ENCODE measurements at places on chromosomes 16 and 17.
A peak's percentile ranks its signal among the peaks of the same experiment; 100 is the strongest.

DNA sequence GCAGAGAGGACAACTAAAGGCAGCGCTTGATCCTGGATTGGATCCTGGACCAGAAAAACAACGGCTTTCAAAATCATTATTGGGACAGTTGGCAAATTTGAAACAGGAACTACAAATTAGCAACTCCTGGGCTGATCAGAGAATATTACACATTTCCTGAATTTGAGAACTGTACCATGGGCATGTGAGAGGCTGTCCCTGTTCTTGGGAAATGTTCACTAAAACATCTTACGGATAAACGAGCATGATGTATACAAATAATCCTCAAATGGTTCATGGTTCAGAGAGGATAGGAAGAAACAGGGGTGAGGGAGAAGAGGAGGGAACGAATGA is 2.3 kb upstream of the ITGAE start:
- no peak for ATAC-seq

DNA sequence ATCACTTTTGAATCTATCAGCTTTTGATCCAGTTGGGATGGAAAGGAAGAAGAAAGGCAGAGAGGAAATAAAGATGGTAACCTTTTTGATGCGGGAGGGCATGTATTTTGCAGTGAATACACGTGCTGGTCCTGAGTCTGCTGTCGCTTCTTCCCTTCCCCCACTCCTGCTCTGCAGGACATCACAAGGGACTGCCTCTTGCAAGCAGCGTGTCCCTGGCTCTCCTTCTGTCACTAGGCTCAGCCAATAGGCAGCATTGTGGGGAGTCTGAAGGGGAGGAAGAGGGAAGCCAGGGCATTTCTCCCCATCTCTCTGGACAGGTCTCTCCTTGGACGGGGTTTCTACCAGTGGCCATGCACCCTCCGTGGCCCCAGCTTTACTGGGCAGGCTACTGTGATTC is 15.7 kb upstream of the WFDC1 start:
- no peak for ATAC-seq

DNA sequence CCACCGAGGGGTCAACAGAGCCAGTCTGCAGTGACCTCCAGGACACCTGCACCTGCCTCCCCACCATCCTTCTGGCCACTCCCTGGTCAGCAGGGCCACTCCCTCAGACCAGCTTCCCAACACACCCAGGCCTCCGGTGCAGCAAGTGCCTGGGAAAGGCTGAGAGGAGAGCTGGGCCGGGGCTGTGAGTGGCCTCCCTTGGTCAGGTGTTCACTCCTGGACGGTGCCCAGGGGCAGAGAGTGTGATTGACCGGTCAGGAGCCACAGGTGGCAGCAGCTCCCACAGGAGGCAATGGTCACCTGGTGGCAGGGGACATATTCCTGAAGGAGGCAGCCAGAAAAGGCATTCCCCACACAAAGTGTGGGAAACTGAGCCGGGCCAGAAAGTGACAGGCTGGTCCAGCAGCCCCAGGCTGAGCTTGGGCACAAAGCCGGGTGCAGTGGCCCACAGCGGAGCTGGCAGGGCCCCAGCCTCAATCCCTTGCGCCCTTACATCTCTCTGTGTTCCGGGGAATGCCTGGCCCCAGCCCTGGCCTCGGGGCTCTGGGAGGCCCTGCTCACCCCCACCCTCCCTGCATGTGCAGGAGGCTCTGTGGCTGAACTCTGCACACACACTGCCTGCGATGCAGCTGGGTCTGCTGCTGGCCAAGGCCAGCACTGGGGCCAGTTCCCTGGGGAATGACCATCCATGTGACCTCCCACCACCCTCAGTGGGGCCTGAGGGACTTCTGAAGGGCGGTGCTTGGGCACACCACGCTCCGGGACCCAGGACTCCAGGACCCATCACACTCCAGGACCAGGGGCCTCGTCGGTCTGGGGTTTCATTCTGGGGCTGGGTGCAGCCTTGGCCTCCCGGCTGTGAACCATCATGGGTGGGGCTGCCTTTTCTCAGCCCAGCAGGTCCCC is 1.2 kb upstream of the C17orf99 start:
- peak; percentile 14 for ATAC-seq

GRCh38 chr17:38742411-38743308 is 5.5 kb downstream of the PCGF2 start:
- peak; percentile 77 for ATAC-seq

DNA sequence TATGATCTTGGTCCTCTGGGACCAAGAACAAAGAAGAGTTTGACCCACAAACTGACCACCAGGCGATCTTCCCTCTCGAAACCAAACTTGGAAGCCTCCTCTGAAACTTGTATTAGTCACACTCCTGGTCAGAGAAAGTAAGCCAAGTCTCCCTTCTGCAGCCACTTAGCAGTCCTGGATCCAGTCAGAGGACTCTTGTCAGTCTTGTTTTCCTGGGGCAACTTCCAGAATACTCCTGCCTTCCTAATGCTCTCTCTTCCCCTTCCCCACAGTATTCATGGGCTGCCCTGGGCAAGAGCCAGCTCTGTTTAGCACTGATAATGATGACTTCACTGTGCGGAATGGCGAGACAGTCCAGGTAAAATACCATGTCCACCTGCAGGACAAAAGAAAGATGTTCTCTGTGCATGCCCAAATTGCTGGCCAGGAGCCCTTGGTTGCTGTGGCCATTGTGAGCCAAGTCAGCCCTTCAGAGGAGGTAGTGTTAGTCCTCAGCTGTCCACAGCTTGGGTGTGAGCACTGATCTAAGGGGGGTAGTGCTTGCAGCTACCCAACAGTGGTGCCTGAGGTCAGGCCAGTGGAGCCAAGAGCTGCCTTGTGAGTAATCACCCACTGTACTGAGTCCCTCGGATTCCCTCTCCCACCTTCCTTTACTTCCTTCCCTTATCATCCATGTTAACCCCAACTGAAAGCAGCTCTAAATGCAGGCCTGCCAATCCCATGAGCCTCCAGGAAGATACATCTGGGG is 31.2 kb downstream of the CDH3 start:
- no peak for ATAC-seq

DNA sequence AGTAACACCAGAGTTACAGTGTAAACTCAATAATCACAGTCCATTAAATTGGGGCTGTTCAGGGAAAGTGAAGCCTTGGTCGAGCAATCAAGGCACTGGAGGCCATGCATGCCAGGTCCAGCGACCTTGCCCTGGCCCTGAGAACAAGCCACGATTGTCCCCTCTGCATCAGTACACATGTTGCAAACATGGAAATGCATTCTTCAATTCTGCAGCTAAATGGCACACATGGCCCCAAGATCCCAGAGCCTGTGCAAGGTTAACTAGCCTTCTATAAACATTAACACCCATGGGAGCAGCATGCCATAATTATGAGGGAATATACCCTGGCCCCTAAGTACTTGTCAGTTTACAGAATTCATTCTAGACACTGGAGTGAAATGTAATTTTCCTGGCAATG is 204.7 kb downstream of the HS3ST3B1 start:
- no peak for ATAC-seq

Data from SK-N-SH treated with all-trans-retinoic acid at 6 μM for 48 hours (cell line).